ENCODE measurements at places on chromosomes 4 and X.

DNA sequence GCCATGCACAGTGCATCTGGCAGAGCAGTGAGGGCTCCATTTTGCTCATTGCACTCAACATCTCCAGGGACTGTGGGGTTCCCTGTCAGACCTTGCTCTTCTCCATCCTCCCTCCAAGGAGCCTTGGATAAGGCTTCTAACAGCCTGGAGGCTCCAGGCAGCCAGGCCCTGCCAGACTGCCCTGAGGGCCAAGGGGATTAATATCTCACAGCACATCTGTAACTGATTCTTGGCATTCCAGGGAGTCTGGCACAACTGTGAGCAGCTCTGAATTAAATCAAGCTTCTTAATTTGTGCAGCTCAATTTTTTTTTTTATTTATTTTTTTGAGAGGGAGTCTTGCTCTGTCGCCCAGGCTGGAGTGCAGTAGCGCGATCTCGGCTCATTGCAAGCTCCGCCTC is 224.5 kb upstream of the PGRMC2 start:
- DNase-seq, result no peak

- DNase-seq, result no peak
Measured at GRCh38 chr4:10046471-10046870, 25.2 kb upstream of the SLC2A9 start.

- DNase-seq, result no peak
Measured at GRCh38 chr4:80897537-80898303, 132.8 kb upstream of the BMP3 start.

GRCh38 chr4:28475381-28475780 is 1614.7 kb downstream of the STIM2 start:
- no peak for DNase-seq

GRCh38 chr4:24835696-24836095 is 40.3 kb downstream of the SOD3 start:
- DNase-seq, result no peak

GRCh38 chrX:149074398-149074797 is 430.7 kb downstream of the IDS start:
- DNase-seq, result no peak

- DNase-seq, result no peak
Measured at GRCh38 chrX:134999469-134999868, 8.7 kb downstream of the SMIM10 start.
